ENCODE measurements at places on chromosomes 16 and 17.

- no peak for DNase-seq
Observed at GRCh38 chr17:8949061-8949661, 16.3 kb downstream of the PIK3R5 start.

GRCh38 chr16:86222547-86222946 lies 287.8 kb upstream of the FOXF1 start:
- no peak for DNase-seq

DNA sequence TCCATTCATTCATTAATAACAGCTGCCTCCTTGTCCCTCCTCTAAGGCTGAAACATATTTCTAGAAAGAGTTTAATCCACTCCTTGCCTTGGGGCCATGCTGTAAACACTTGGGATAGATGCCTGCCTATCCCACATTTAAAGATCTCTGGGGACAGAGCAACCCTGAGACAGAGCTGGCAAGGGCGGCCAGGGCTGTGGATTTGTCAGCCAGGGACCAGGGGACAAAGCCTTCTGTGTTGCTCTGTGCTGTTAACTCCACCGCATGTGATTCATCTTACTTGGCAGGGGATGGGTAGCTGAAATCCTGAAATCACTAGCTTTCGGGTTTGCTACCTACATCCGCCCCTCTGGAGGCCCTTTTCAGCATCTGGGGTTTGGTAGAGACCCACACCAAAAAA lies 392.9 kb downstream of the SLC39A11 start:
- DNase-seq: no peak

DNA sequence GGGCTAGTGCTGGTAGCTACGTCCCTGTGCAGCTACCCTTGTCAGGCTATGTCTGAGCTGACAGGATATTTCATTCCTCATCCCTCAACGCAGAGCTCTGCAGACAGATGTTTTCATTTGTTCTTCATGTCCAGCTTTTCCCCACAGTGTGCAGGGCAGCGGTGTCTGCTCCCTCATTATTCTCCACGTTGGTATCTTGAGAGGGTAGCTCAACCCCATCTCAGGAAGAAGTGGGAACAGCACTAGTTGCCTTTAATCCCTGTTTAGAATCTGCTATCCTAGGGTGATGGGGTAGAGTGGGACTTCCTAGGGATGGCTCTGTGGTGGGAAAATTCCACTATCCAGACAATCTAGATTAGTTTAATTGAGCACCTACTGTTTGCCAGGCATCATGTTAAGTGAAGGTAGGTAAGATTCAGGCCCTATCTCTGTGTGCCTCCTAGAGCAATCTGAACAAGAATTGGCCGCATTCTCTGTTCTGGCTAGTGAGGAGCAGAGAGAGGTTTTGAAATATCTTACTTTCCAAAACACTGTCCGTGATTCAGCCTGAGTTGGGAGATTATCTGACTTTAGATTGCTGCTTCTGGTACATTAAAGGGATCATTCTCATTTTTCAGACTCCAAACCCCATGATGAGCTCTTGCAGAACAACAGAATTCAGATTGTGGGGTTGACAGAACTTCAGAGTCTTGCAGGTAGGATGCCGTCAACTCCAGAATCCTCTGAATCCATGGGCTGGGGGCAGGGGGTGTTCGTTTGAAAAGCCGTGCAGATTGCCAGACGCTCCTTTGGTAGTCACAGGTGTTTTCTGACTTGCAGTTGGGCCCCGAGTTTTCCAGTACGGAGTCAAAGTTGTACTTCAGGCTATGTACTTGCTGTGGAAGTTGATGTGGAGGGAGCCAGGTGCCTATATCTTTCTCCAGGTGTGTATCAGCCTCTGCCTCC lies 963 bp downstream of the ALG1 start:
- no peak for DNase-seq

- no peak for DNase-seq
Observed at GRCh38 chr16:20946015-20946629, 45.6 kb downstream of the LYRM1 start.
